Activated T-helper 1 cell treated with anti-CD3 and anti-CD28 coated beads, Interleukin-2, amount 50 U/mL, for 16 hours (primary cell): ENCODE measurements at places on chromosomes 2 and 18.

- no peak for DNase-seq
Observed at GRCh38 chr2:2750867-2751714, 420.0 kb upstream of the MYT1L start.

DNA sequence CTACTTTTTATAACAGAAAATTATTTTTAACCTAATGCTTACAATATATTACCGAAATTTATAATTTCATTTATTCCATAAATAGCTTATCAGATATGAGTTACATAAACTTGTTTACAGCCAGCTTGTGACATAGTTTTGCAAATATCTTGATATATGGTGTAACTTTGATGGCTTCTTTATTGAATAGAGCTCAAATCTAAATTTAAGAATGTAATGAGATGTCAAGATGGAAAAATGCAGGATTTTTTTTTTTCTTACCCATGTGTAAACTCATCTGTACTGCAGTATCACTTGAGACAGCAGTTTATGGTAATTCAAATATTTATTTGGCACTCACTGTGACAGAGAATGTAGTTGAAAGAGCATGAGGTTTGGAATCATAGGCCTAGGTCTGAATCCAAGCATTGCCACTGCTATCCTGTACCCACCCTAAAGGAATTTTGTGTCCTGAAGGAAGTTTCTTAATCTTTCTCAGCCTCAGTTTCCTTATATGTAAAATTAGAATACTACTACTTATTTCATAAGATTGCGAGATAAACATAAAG, 3.8 kb downstream of the CREB1 start:
- no peak for DNase-seq

- DNase-seq = no peak
Observed at GRCh38 chr2:137708311-137708710, 256.0 kb upstream of the HNMT start.

- no peak for DNase-seq
Observed at GRCh38 chr2:173339807-173340206, 14.9 kb upstream of the CDCA7 start.

- no peak for DNase-seq
Observed at GRCh38 chr18:38406607-38407006, 841.0 kb upstream of the CELF4 start.

GRCh38 chr2:25266399-25266798, 75.3 kb downstream of the DNMT3A start:
- no peak for DNase-seq

DNA sequence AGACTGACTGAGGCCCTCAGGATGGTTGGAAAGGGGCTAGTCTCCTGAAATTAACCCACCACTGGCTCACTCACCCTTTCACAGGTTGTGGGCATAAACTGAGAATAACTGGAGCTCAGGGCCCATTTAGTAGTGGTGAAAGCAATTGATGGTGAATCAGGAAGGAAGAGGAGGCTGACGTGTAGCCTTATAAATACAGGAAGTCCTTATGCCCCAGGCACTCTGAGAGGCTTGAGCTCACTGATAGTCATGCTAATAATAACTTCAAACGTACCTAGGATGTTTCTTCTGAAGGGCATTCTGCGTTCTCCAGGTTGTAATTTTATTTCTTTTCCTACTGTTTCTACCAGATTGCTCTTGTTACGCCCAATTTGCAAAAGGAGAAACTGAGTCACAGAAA, 328.4 kb downstream of the CLIP4 start:
- no peak for DNase-seq

DNA sequence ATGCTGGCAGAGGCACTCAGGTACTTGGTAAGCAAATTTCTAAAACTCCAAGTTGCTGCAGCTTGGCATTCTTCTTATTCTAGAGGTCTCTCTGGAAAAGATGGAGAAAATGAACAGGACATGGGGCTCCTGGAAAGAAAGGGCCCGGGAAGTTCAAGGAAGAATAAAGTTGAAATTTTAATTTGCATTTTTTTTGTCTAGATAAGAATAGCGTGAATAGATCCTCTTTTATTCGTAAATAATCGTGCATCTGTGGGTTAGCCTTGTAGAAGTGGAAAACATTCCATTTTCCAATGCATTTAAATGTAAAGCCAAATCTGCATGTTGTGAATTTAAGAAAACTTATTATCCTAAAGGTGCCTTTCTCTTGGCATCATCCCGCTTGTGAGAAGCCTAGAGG, 61.0 kb downstream of the TNFRSF11A start:
- no peak for DNase-seq

DNA sequence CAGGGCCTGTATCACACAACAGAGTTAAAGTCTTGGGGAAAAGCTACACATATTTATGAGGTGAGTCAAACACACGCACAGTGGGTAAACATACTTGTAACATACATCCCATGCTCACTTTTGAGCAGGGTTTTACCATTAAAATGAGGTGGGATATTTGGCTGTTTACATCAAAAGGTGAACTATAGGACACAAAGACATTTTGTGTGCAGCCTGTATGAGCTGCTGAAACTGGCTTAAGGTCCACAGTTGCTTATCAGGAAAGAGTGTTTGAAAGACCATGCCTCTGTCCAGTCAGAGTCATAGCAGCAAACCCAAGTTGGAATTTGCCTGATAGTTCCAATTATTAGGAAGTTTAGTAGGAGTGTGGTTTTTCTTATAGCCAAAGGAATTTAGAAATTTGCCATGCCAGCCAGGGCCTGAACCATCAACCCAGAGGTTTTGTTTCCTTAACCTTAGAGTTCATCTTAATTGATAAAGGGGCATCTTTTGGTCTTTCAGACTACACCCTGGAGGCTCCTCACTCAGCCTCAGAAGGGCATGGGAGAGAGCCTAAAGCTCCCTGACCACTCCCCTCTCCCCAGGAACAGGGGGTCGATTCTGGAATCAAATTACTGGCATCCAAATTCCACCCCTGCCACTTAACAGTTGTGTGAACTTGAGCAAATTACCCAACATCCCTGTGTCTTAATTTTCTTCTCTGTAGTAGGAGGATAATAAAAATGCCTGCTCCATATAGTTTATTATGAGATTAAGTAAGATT, 29.9 kb upstream of the L3MBTL4 start:
- no peak for DNase-seq

DNA sequence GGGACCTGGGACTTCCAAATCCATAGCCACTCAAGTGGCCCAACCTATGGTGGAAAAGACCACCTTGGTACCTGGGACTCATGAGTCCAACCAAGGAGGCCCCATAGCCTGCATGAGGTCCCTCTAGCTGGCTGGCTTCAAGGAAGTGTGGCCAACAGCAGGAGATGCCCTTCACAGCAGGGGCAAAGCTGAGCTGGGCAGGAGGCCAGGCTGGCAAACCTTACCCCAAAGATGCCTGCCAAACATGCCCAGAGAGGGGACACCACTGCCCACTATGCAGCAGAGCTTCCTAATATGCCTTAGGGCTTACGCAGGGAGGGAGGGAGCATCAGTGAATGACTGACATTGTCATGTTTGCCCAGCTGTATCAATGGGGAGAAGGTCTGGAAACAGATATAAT, 188.0 kb upstream of the GLI2 start:
- DNase-seq = no peak

GRCh38 chr18:64882896-64883295, 734.0 kb upstream of the LINC00305 start:
- no peak for DNase-seq

GRCh38 chr2:46012618-46013240, 284.5 kb upstream of the EPAS1 start:
- no peak for DNase-seq

DNA sequence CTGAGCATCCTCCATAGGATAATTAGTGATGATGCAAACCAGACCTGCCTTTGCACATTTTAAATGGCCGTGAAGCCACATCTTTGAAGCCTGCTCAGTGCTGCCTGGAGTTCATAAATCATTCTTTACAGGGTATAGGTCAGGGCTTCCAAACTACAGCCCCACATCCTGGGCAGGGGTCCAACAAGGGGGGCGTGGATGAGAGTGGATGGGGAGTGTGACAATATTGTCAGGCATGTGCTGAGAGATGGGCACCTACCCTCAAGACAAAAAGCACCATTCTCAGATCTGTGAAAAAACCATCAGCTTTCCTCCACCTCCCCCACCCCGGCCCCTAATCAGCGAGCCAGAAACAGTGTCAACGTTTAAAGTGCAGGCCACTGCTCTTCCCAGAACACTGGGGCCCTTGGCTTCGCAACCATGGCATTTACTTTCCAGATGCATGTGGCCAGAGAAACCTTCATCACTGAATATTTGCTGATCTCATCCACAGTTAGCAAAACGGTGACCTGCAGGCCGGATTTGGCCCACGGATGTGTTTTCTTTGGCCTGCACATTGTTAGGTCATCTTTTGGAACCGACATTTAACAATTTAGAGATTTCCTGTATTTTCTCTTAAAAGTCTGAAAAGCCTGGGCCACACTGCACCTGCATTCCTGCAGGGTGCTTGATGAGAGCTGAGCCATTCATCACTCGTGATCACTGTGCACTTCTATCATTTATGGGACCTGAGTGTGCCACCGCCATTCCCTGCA, 130.7 kb downstream of the ANKRD44 start:
- DNase-seq = no peak

- DNase-seq = no peak
Observed at GRCh38 chr2:160498137-160498536, 4.5 kb upstream of the RBMS1 start.

DNA sequence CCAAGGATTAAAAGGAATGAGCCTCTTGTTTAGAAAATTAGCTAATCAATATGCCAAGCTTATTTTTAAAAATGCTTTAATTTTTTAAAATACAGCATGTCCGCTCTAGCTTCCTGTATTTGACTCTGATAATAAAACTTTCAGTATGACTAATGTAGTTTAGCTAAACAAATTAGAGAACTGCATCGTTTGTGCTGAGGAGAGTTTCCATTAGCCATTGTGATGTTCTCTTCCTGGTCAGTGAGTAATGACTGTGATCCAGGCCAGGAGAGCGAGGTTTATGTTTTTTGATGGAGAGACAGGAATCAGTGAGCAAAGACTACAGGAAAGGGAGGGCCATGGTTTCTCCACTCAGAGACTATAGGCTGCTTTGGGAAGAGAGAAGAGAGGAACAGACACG, 237.2 kb upstream of the ETAA1 start:
- DNase-seq = no peak

GRCh38 chr2:48525269-48525943, 4.5 kb upstream of the STON1 start:
- DNase-seq = no peak

GRCh38 chr2:23824777-23825212, 102.1 kb downstream of the ATAD2B start:
- no peak for DNase-seq

- DNase-seq = no peak
Observed at GRCh38 chr18:32167980-32168730, 21.7 kb upstream of the MEP1B start.

DNA sequence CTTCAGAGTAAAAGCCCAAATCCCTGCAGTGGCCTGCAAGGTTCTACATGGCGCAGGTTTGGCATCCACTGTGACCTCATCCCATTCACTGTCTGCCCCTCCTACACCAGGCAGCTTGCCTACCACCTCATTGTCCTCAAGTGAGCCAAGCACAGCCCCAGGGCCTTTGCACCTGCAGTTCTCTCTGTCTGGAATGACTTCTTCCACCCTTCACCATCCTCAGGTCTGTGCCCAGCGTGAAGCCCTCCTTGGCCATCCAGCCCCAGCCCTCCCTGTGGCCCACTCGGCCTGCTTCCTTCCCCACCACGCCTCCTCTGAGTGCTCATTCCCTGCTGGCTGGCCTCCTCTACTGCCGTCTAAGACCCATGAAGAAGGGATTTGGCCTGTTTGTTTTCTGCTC, 32.6 kb upstream of the UBE2F start:
- no peak for DNase-seq

GRCh38 chr2:11616097-11616687, 53.8 kb downstream of the NTSR2 start:
- DNase-seq = no peak

DNA sequence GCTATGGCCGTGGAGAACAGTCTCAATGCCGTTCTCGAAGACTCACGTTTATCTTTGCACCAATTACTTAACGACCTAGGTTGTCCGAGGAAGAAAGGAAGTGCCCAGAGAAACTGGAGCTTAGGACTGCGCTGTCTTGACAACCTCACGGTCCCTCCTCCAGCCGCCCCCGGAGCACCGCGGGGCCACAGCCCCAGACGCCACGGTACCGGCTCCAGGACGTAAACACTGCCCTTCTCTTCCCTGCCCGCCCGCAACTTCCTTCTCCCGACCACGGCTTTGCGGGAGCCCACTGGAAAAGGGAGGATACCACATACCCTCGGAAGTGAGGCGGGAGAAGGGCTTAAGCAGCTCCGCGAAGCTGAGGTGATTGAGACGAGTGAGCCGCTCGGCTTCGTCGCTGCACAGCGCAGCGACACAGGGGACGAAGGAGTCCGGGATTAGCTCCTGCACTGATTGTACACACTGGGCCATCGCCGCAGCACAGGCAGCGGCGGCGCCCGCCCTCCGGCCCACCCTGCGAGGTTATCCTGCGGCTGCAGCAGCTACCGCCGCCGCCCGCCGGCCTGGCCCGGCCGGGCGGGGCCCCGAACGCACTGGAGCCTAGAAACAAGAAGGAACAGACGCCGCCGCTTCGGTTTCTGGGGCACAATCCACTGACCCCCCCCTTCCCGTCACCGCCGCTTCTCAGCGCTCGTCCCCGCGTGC, 483 bp downstream of the TRAPPC8 start:
- DNase-seq = no peak

GRCh38 chr2:154850532-154850931, 152.0 kb downstream of the KCNJ3 start:
- DNase-seq = no peak

- DNase-seq = no peak
Observed at GRCh38 chr2:206804326-206804725, 38.9 kb downstream of the FASTKD2 start.

DNA sequence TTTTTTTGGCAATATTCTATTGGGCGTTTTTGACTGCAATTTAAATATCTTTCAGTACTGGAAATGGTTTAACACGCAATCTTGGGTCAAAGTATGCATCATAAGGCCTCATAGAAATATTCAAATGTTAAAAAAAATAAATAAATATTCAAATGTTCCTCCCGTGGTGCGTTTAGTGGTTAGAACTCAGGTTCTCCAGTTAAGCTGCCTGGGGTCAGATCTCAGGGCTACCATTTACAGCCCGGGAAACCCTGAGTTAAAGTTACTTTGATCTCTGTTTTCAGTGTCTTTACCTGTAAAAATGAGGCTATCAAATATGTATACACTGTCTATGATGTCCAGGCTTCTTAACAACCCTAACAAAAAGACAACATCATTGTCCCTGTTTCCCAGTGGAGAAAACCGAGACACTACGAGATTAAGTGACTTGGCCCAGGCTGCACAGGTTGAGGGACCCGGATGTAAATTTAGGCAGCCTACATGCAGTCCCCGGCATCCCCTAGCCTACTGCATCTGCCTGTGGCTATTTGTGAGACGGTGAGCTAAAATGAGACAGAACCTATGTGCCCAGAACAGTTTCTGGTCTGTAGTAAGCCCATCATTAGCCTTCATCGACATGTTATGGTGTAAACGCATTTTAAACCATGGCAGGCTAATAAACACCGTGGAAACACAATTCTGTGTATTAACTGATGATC, 1.7 kb downstream of the FHL2 start:
- no peak for DNase-seq

- no peak for DNase-seq
Observed at GRCh38 chr2:213766062-213766461, 481.8 kb downstream of the SPAG16 start.

- no peak for DNase-seq
Observed at GRCh38 chr2:55616551-55617174, 759 bp downstream of the PPP4R3B start.

- DNase-seq = no peak
Observed at GRCh38 chr2:234548695-234549420, 52.0 kb upstream of the ARL4C start.
